Osteoblast (primary cell): ENCODE measurements at places on chromosomes 11 and 22. TPM values are rescaled to one million over a fixed set of nuclear protein-coding genes. Genes with fewer than 3 reads are reported as not detected.

Gene P2RY2
- total RNA-seq, result 0.36 and 0.59 TPM in 2 replicates

- peak; percentile 86 for DNase-seq
- no peaks in the 10 kb centered on the region for H3K27me3 ChIP-seq
- no peaks in the 10 kb centered on the region for H3K36me3 ChIP-seq
- no peak overlapping the region for H3K4me3 ChIP-seq
- peaks cover 25% of the 10 kb centered on the region for H3K4me1 ChIP-seq
Measured at GRCh38 chr22:41822317-41823057, 10.4 kb upstream of the SREBF2 start.

Gene GLB1L3
- total RNA-seq, result not detected in 2 replicates

DNA sequence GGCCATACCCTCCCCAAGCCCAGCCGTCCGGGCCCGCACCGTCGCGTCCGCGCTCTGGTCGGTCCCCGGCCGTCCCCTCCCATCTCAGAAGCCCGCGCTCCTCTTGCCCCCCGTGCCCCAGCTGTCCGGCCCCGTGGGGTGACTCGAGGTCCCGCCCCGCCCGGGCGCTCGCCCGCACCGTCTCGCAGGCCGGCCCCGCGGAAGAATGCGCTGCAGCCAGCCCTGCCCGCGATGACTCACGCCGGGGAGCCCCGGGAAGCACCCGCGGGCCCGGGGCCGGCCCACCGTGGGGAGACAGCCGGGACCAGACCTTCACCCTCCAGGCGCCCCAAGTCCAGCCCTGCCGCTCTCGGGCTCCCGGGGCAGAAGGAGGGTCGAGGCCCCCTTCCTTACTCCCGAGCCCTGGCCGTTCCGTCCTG, 320 bp upstream of the PHLDA2 start:
- H3K27ac ChIP-seq, result peak overlapping the region; percentile 76
- no peaks in the 10 kb centered on the region for H3K36me3 ChIP-seq
- DNase-seq, result peak; percentile 100
- peak overlapping the region; percentile 86 for H3K4me3 ChIP-seq

- no peak for DNase-seq
- H3K4me1 ChIP-seq, result no peaks in the 10 kb centered on the region
- H3K27ac ChIP-seq, result no peak overlapping the region
- no peak overlapping the region for H3K4me3 ChIP-seq
- no peaks in the 10 kb centered on the region for H3K27me3 ChIP-seq
Measured at GRCh38 chr11:46874586-46874985, 28.5 kb upstream of the CKAP5 start.

DNA sequence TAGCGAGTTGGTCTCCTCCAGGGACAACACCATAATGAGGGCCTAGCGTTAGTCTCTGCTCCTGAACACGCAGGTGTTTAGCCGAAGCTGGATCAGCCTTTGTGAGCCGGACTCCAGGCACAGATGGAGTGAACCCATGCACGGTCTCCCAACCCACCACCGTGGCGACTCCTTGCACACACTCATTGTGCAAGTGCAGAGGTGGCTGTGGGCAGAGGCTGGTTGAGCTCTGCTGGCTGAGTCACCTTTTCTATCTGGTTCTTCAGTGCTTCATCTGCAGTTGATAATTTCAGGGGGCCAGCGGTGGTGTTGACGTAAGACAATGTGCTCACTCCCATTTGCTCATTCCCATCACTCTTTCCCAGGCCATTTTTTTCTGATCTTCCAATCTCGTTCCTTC, 72.1 kb upstream of the SLC22A12 start:
- no peaks in the 10 kb centered on the region for H3K36me3 ChIP-seq
- no peak overlapping the region for H3K4me3 ChIP-seq
- no peak overlapping the region for H3K27ac ChIP-seq
- no peak for DNase-seq
- H3K4me1 ChIP-seq, result no peaks in the 10 kb centered on the region
- peaks cover 44% of the 10 kb centered on the region for H3K27me3 ChIP-seq

Gene E2F8
- total RNA-seq, result 0.29 and 0.36 TPM in 2 replicates

Gene NEFH
- under 0.01 and 0.36 TPM in 2 replicates for total RNA-seq

GRCh38 chr11:7609015-7609414, 64.3 kb downstream of the CYB5R2 start:
- DNase-seq, result no peak
- H3K36me3 ChIP-seq, result no peaks in the 10 kb centered on the region
- H3K27me3 ChIP-seq, result no peaks in the 10 kb centered on the region

Gene OR10G7
- not detected in 2 replicates for total RNA-seq

Gene OR51B2
- total RNA-seq, result not detected in 2 replicates

DNA sequence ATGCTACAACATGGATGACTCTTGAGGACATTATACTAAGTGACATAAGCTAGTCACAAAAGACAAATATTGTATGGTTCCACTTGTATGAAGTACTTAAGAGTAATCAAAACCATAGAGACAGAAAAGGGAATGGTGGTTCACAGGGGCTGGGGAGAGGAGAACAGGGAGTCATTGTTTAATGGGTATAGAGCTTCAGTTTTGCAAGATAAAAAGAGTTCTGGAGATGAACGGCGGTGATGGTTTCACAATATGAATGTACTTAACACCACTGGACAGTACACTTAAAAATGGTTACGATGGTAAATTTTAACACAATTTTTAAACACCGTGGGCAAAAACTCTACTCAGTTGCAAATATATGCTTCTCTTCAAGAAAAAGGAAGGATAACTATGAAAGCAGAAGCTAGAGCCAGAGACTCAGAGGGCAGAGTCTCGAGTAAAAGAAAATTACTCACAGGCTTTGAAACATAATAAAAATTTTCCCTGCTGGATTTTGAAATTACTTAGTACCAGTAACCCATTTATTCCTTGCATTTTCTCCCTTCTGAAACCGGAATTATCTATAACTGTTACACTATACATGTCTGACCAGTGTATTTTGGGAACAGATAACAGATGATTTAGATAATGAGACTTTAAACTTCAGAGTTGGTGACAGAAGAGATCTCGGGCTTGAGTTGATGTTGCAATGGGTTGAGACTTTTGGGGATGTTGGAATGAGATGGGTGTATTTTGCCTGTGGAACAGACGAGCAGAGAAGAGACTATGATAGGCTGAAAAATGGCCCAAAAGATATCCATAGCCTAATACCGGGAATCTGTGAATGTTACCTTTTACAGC, 15.0 kb downstream of the MRTFA start:
- H3K36me3 ChIP-seq, result no peaks in the 10 kb centered on the region
- DNase-seq, result no peak
- no peak overlapping the region for H3K4me3 ChIP-seq
- H3K4me1 ChIP-seq, result no peaks in the 10 kb centered on the region
- no peak overlapping the region for H3K27ac ChIP-seq
- H3K27me3 ChIP-seq, result no peaks in the 10 kb centered on the region

DNA sequence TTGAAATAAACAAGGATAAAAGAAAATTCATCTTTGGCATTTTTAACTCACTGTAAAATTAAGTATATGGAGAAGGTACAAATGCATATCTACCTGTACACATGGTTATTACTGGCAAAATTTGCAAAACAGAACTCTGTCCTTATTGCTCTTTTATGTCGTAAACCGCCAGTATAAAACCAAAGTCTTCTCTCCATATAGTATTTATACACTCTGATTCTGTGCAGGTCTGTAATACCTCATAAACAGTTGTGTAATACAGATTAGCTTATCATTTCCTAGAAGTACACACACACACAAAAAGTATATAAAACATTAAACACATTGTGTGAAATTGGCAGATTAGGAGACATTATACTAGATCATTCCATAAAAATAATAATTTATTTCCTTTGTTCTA, 406.6 kb upstream of the ANO3 start:
- no peaks in the 10 kb centered on the region for H3K4me1 ChIP-seq
- no peaks in the 10 kb centered on the region for H3K36me3 ChIP-seq
- no peak overlapping the region for H3K4me3 ChIP-seq
- DNase-seq, result no peak

DNA sequence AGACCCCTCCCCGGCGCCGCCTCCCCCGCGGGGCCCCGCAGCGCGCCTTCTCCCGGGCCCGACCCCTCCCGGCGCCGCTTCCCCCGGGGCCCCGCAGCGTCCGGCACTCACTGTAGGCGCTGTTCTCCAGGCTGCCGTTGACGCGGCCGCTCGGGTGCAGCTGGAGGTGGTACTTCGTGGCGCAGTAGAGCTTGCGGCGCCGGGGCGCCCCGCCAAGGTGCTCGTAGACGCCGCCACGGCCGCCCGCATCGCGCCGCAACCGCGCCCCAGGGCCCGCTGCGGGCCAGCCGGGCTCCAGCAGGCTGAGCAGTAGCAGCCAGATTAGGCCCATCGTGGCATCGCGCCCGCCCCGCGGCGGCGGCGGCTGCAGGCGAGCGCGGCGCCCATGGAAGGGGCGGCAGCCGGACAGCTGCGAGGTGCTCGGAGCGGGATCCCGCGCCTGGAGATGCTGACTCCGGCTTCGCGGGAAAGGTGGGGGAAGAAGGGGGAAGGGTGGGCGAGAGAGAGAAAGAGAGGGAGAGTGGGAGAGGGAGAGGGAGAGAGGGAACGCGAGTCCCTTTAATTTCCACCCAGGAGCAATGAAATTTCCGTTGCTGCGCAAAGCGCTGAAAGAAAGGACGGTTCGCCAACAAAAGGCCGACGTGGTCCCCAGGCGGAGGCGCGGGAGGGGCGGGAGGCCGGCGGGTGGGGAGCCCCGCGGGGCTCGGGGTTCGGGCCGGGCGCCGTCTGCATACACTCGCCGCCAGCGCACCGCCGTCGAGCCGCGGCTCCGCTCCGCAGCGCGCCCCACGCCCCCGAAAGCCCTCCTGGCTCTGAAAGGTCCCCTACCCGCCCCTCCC, at the start of gene FGF3:
Gene FGF3 (minus strand): TSS at position 814 of the 839 bp plus-strand sequence. CDS start 483 bp downstream, at position 331.
- H3K4me1 ChIP-seq, result no peaks in the 10 kb centered on the region
- peaks cover 76% of the 10 kb centered on the region for H3K27me3 ChIP-seq
- no peak within 1 kb of the TSS for H3K27ac ChIP-seq
- DNase-seq, result peak; percentile 80
- H3K4me3 ChIP-seq, result no peak within 1 kb of the TSS

Gene TPBGL
- total RNA-seq, result not detected in 2 replicates

Gene ALKBH8
- 6.2 and 7.7 TPM in 2 replicates for total RNA-seq

Gene TCN1
- total RNA-seq, result not detected in 2 replicates

DNA sequence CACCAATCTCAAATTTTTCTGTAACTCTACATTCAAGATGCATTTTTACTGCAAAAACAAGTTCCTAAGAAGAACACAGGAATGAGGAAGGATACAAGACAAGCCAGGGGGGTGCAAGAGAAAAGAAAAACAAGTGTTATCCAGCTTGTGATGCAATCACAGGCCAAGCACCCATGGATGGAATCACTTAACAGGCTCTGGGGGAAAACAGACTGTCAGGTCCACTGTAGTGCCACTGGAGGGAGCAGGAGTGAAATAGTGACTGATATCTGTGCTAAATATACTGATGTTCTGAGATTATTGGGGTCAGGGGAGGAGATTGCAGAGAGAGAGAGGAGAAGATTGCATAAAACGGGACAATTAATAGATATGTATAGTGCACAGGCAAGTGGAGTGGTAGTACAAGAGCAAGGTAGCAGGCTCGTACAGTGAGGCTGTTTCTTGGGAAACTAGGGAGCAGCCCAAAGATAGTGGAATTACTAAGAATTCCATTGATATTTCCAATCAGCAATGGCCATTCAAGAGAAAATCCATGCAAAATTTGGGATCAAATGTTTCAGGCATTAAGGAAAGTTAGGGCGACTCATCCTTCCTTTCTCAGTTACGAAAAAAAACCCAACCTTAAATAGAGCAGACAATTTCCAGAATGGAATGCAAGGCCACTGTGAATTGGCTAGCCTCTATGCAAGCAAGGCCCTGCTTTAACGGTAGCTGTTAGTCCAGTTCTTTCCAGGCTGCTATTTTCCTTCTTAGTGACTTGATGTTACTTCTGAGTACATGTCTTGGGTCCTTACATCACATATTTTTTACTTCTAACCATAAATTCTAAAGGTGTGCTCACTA, 52.2 kb upstream of the CEP126 start:
- H3K36me3 ChIP-seq, result no peaks in the 10 kb centered on the region
- H3K4me3 ChIP-seq, result peak overlapping the region; percentile 3
- H3K27me3 ChIP-seq, result no peaks in the 10 kb centered on the region
- peak overlapping the region; percentile 72 for H3K27ac ChIP-seq

DNA sequence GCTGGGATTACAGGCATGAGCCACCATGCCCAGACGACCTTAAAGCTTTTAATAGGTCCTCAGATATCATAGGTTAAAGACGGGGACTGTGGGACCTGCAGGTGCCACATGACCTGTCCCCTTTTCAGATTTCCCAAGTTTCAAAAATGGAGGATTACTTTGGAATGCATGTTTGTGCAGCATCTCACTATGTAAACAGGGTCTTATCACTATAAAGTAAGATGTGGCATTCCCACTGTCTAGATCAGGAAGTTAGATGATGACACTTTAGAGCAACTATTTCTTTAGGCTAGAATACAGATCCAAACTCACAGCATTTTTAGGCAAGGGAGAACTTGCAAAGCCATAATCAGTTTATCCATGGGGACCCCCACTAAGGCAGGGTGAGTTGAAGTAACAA, 92.8 kb downstream of the USP35 start:
- H3K4me3 ChIP-seq, result no peak overlapping the region
- no peak overlapping the region for H3K27ac ChIP-seq
- no peak for DNase-seq

- H3K4me1 ChIP-seq, result peaks cover 3% of the 10 kb centered on the region
- H3K27ac ChIP-seq, result no peak overlapping the region
- no peak overlapping the region for H3K4me3 ChIP-seq
- no peak for DNase-seq
- H3K36me3 ChIP-seq, result no peaks in the 10 kb centered on the region
Measured at GRCh38 chr11:75072582-75072981, 24.1 kb downstream of the OR2AT4 start.

- no peak for DNase-seq
- H3K27me3 ChIP-seq, result no peaks in the 10 kb centered on the region
- H3K36me3 ChIP-seq, result peaks cover 29% of the 10 kb centered on the region
- H3K4me3 ChIP-seq, result no peak overlapping the region
- H3K4me1 ChIP-seq, result peaks cover 4% of the 10 kb centered on the region
Measured at GRCh38 chr11:4140067-4140636, 45.6 kb downstream of the RRM1 start.

Gene CNGA4
- under 0.01 TPM in 2 replicates for total RNA-seq

DNA sequence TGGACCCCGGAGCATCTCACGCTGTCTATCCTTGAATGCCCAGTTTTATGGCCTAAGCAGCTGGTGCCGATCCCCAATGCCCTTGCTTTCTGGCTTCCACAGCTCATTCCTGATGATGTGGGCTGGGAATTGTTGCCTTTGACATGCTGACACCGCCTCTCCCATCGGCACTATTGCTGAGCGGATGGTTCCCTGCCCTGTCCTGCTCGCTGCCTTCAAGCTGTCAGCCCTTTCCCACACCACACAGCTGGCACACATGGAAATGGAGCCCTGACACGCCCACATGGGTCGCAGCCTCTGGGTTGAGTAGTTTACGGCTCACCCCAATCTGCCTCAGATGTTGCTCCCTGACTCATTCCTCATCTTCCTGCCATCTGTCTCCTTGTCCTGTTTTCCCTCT, 110.2 kb upstream of the SESN3 start:
- DNase-seq, result no peak
- no peak overlapping the region for H3K27ac ChIP-seq
- no peak overlapping the region for H3K4me3 ChIP-seq
- no peaks in the 10 kb centered on the region for H3K27me3 ChIP-seq

DNA sequence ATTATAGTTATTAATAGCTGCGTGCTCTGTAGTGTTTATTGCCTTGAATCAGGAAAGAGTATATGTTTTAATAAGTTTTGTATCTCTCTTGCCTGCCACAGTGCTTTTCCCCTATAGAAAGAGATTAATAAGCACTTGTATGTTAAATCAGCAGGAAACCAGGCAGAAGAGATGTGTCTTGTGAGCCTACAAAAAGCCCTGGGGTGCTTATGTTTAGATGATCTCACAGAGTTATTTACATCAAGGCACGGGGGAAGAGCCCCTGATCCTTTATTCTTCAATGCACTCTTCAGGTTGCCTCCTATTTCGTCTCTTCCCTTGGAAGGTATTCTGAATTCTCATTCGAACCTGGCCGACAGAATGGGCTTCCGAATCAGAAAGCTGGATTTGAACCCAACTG, 183.0 kb downstream of the MAML2 start:
- peak overlapping the region; percentile 21 for H3K27ac ChIP-seq
- H3K4me3 ChIP-seq, result no peak overlapping the region
- DNase-seq, result no peak
- H3K36me3 ChIP-seq, result no peaks in the 10 kb centered on the region
